ENCODE measurements at places on chromosomes 2 and 18.

DNA sequence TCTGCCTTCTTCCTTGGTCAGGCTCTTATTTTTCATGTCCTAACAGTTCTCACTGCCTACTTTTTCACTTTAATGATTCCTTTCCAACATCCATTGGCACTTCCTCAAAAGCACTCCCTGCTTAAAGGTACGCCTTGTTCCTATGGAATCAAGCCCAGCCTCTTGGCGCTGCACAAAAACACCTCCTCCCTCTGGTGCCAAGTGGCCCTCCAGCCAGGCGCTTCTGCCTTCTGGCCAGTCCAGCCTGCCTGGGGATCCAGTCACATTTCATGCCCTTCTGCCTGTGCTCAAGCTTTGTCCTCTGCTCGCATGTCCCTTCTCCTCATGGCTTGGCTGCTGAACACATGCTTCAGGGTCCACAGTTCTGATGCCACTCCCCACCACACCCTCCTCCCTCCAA lies 6.3 kb downstream of the TPRKB start:
- peak; percentile 61 for DNase-seq

GRCh38 chr2:26345283-26345544 lies 729 bp upstream of the SELENOI start:
- no peak for DNase-seq

DNA sequence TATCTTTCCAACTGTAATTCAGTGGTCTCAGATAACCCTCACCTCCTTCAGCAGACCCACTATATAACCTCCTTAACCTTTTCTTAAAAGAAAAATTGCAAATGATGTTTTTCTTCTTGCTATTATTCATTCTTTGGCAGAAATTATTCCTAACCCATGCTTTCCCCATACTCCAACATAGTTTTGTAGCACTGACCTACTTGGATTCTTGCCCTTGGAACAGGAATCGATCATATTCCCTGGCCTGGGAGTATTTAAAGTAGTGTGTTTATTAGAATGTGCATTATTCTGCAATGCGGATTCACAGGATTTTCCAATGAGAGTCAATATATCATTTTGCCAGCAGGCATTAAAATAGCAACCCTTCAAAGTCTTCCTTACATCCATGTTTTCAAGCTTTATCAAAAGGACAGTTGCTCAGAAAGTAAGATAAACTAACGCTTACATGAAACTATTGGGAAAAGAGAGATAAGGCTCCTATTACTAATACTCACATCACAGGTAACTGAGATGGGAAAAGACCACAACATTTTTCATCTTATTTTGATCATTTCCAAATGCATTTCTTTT lies 37.4 kb downstream of the CHN1 start:
- DNase-seq = no peak

DNA sequence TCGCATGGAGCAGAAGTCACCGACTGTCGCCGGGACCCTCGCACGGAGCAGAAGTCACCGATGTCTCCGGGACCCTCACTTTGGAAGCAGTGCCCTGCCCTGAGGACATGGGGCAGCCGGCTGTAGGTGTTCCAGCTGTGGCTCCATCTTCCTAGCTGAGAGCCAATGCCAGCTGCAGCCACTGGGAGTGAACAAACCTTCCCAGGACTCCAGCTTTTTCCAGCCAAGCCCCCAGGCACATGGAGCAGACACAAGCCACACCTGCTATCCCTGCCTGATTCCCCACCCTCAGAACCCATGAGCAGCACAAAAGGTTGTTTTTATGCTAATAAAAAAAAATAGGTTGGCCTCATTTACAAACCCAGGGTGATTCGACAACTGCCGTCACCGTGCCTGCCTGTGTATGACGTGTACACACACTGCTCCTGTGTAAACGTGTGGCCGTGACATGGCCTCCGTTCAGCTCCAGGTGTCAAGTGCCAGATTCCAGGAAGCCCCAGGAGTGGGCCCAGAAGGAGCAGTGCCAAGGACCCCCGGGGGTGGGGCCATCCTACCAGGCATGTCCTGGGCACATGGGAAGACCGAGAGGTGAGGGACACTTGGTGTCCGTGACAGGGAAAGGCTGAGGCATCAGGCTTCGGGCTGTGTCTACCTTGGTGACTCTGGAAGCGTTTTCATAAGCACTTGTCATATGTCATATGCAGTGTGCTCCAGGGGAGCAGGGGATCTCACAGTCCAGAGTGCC lies 91.5 kb downstream of the EIPR1 start:
- DNase-seq = no peak

DNA sequence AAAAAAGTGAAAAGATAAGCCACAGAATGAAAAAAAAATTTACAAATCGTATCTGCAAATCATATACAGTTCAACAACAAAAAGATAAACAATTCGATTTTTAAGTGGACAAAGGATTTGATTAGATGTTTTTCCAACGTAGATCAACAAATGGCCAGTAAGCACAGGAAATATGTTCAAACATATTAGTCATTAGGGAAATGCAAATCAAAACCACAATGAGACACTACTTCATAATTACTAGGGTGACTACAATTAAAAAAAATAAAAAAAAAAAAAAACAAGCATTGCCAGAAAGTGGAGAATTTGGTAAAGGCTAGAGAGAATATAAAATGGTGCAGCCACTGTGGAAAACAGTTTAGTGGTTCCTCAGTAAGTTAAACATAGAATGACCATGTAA lies 38.3 kb upstream of the RNU4ATAC start:
- no peak for DNase-seq

All from right cardiac atrium (tissue), 5 donors.